ENCODE measurements at places on chromosomes 1 and 21.

DNA sequence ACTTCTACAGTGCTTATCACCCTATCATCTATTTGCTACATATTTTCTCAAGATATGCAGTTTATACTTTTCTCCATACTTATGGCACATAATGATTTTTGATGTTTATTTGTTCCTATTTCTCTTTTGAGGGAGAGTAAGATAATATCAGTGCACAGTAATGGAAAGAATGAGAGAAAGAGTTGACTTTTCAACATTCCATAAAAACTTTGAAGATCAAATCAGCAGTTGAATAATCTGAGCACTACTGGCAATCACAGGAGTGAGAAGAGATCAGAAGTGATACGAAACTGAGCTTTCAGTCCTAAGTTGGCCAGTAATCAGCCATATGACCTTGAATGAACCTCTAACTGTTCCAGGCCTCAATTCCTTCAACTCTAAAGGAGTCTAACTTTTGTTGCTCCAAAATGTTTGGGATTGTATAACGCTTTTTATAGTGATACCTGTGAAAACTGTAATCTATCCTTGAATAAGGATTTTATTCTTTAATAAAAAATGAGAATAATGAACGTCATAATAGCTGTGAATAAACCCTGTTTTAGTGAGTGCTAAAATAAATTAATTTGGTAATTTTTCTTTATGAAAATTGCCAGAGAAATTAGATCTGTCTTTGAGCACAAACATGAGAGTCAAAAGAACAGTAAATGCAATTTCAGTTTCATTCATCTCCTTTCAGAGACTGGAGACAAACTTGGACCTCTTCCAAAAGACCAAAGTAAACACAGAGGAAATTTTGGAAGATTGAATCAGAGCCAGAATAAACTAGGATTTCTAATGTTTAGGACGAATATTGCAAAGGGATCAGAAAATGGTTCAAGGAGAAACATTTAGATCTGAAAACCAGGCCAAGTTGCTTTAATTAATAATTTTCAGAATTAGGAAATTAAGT lies 309.9 kb downstream of the ADGRL2 start:
- DNase-seq: no peak

- DNase-seq: no peak
Measured at GRCh38 chr1:209815931-209816341, 10.0 kb upstream of the IRF6 start.

- DNase-seq: no peak
Measured at GRCh38 chr21:44704636-44705001, 6.8 kb downstream of the TSPEAR start.

DNA sequence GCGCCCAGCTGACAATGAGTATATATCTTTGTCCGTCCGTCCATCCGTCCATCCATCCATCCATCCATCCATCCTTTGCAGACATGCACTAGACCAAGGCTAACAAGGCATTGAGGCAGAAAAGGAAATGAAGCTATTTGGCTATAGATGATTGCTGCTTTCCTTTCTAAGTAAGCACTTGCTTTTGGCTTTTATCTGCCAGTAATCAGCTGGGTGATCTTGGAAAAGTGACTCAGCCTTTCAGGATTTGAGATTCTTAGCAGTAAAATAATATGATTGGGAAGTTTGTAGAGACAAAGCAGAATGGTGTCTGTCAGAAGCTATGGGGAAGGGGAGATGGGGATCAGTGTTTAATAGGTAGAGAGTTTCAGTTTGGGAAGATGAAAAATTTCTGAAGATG lies 22.7 kb downstream of the ZFYVE9 start:
- no peak for DNase-seq

- DNase-seq: no peak
Measured at GRCh38 chr1:118254491-118255425, 69.7 kb upstream of the SPAG17 start.

GRCh38 chr1:213719462-213719861 lies 268.3 kb upstream of the PROX1 start:
- DNase-seq: no peak

DNA sequence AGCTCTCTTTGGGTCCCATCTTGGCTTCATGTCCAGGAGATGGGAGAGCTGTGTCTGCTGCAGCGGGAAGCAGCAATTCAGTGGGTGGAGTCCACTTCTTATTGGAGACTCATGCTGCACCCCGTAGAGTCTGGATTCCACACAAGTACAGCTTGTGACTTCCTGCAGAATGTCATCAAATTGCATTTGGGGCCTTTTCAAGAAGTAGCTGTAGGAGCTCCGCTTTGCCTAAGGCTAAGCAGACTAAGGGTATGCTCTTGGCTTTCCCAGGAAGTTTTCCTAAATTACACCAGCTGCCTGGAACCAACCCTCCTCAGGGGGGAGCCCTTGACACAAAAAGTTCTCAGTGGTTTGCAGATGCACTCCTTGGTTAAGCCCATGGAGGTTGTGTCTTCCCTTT lies 5.7 kb upstream of the MOB3C start:
- DNase-seq: no peak

- DNase-seq: no peak
Measured at GRCh38 chr1:3584915-3585314, 26.4 kb downstream of the MEGF6 start.

- DNase-seq: no peak
Measured at GRCh38 chr1:35924838-35925237, 6.1 kb upstream of the AGO3 start.

DNA sequence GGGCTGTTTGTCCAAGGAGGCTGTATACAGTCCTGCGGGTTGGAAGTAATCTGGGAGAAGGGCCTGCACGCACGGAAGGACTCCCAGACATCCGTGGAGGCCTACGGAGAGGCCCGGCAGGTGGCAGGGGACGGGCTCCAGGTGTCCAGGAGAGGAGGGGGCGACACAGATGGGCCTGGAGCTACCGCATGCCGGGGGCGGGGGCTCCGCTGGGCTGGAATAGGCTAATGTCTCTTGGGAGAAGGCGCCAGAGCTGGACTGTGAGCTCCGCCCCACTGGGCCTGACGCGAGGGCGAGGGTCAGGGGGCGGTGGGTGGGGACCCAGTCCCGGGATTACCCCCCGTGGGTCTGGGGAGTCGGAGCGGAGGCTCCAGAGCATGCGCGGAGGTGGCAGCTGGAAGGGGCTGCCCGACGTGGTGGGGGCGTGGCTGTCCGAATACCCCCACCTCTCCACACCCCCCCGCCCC lies 659 bp downstream of the AGO1 start:
- no peak for DNase-seq

- DNase-seq: no peak
Measured at GRCh38 chr1:205690122-205690756, 9.9 kb upstream of the SLC45A3 start.

DNA sequence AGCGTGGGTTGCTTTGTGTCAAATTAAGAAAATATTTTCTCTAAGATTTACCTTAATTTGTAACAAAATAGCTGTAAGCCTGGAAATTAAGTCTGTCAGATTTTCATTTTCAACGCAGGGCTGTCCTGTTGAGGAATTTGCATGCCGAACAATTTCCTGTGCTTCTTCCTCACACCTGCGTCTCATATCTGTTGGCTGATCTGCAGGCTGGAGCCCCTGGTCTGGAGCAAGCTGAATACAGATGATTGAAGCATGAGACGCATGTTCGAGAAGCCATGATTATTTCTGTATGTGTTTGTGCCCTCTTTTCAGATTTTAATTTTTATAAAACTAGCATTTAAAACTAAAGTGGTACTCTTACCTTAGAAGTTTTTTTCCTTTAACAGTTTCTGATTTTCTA lies 9.8 kb downstream of the MIXL1 start:
- no peak for DNase-seq

GRCh38 chr1:19888112-19888511 lies 5.9 kb downstream of the OTUD3 start:
- DNase-seq: no peak

GRCh38 chr1:115090186-115090490 lies 835 bp upstream of the TSPAN2 start:
- no peak for DNase-seq

- no peak for DNase-seq
Measured at GRCh38 chr1:154765970-154766369, 104.1 kb downstream of the KCNN3 start.

DNA sequence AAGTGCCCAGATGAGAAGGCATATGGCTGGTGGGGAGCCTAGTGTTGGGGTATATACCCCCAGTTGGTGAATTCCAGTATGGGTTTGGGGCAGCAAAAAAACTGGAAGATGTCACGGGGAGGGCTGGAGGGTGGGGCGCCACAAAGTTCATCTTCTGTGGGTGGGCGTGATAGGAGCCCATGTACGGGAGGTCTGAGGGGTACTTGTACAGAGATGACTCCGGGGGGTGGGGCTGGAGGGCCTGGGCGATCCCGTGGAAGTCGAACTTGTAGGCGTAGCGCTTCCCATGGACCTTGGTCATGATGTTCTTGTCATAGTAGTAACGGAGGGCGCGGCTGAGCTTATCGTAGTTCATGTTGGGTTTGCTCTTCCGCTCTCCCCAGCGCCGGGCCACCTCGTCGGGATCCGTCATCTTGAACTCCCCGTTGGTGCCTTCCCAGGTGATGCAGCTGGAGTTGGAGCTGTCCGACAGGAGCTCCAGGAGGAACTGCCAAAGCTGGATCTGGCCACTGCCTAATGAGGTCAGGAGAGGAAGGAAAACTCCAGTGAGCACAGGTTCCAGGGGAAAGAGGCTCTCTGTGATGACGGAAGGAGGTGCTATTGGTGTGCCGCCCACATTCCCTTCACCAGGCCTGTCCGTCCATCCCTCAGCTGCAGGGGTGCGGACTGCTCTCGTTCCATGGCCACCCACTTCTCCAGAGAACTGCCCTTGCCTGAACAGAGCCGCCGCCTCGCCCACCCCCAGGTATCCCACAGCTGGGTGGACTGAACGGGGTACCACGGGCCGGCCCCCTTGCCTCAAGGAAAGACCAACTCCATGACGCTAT lies 114.7 kb downstream of the ERG start:
- no peak for DNase-seq

GRCh38 chr1:206883160-206883559 lies 14.1 kb upstream of the IL24 start:
- DNase-seq: no peak

DNA sequence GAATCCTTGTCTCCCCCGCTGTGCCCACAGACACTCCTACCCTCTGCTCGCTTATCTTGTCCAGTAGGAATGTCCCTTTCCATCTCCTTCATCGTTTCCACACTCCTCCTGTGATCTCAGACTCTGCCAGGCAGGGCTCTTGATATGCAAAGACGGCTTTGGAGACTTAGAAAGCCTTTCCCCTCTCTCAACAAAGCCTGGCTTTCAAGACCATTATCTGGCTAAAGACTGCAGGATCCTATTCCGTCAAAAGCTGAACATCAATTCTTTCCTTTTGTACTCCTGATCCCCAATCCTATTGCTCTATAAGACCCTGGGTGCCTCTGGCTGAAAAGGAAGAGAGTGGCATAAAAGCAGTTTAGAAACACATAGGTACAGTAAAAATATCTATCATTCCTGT lies 63.9 kb downstream of the SDC3 start:
- DNase-seq: no peak

GRCh38 chr1:51189421-51190073 lies 46.5 kb upstream of the RNF11 start:
- no peak for DNase-seq

- DNase-seq: no peak
Measured at GRCh38 chr1:15948595-15949452, 27.1 kb downstream of the ZBTB17 start.

GRCh38 chr1:9561429-9561828 lies 22.2 kb downstream of the SLC25A33 start:
- no peak for DNase-seq

DNA sequence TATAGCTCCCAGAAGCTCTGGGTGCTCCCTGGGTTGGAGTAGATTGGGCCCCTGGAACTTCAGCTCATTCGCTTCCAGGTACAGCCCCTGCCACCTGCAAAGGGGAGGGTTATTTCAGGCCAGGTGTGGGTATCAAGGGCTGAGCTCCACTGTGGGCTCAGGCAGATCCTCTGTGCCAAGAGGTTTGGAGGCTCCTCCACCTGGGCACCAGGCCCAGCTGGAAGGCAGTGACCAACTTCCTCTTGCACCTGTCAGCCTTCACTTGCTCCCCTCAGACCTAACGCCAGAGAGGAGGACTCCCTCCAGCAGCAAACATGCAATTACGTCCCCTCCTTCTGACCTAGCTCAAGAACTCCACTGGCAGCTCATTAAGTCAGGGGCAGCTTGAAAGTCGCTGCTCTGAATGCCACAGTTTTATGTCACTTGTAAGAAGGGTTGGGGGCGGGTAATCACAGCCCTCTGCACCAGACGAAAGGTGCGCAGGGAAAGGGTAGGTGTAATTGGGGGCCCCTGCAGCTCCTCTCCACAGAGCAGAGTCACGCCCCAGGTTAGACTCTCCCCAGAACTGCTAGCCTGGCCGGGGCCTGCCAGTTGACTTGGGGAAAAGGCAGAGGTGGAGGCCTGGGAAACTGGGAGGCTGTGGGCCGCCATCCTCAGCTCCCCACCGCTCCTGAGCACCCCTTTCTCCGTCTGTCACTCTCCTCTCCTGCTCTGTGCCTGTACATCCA lies 125.0 kb upstream of the TMPRSS2 start:
- no peak for DNase-seq

- no peak for DNase-seq
Measured at GRCh38 chr21:32548978-32549377, 36.3 kb downstream of the TCP10L start.

DNA sequence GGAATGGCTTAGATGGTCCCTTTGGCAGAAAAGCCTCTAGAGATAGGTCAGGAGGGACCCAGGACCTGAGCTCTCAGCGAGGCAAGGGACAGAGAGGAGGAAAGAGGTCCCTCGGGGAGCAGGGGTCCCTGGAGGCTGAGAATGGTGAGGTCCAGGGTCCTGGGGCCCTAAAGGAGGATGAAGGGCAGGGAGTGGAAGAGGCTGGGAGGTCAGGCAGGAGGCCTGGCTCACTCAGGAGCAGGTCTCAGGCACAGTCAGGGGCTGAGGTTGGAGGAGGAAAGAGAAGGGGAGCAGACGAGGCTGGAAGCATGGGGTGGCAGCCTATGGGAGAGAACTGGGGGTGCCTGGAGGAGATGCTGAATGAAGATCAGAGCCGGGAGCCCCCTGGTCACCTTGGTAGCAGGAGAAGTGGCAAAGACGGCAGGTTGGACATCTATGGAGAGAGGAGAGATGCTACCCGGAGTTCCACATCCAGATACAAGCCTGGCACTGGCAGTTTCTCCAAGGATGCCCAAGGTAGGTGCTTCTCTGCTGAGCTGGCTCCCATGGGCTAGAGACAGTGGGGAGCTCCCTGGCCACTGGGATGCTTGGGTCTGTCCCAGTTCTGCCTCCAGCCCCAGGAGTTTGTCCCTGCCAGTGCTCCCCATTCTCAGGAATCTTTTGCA lies 22.6 kb downstream of the IGFN1 start:
- DNase-seq: no peak
